CD8-positive, alpha-beta T cell (primary cell): ENCODE measurements at places on chromosomes 2 and 18. TPM values are rescaled to one million over a fixed set of nuclear protein-coding genes. Genes with fewer than 3 reads are reported as not detected.

GRCh38 chr2:27856386-27856785 lies 33.8 kb downstream of the RBKS start:
- DNase-seq: no peak

- DNase-seq: no peak
Measured at GRCh38 chr2:641872-642815, 35.1 kb downstream of the TMEM18 start.

GRCh38 chr2:230614913-230615332 lies 97.7 kb upstream of the CAB39 start:
- DNase-seq: no peak

DNA sequence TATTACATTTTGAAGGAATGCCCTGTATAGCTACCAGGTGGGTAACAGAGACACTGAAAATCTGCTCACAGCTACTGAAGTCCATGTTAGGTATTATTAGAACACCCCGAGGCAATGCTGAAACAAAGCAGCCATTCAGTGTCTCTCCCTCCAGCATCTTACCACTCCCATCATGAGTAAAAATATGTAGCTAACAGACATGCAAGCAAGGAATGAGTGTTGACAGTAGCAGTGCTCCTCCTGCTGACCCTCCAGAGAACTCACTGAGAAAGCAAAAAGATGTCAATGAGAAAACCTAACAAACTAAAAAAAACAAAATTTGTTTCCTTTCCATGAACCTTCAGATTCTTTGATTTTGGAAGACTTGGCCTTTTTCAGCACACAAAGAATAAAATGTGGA lies 393.9 kb downstream of the LRRTM1 start:
- DNase-seq: no peak

DNA sequence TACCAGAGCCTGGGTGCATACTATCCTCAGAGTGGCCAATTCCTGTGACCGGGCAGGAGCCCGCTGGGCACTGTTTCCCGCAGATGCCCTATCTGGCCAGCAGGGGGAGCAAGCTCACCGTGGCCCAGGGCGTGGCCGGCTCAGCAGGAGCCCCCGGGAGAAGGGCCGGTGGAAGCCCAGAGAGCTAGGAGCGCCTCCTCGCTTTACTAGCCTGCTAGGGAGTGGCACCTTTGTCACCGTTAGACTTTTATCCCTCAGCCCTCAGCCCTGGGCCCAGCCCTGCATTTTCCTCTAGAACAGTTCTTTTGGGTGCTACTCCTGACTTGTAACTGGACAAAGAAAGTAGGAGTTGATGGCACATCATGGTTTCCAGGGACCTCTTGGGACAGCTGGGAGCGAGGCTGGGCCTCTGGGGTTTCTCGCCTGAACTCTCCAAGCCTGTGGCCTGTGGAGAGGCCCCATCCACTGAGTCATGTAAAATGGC lies 24.0 kb downstream of the TMEM177 start:
- peak; percentile 27 for DNase-seq

The TUBB8B gene
- total RNA-seq: not detected

The PAIP2B gene
- 1.7 TPM for total RNA-seq

The VRK2 gene
- total RNA-seq: 11.1 TPM
